LoVo (cell line): ENCODE measurements at places on chromosomes 5 and 9.

DNA sequence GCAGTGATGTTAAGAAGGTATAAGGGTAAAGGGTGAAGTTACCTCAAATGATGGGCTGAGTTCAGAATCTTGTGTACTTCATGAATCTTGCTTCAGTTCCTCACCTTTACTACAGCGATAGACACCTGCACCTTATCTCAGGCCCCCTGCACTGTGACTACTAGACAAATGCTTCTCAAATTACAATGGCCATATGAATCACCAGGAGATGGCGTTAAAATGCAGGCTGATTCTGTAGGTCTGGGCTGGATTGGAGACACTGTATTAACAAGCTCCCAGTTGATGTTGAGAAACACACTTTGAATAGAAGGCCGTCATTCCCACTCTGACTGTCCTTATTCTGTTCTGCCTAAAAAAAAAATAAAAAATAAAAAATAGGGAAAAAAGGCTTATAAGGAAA is 29.8 kb downstream of the TARS1 start:
- no peak for DNase-seq

GRCh38 chr5:45642370-45642769 is 53.8 kb downstream of the HCN1 start:
- no peak for DNase-seq

- no peak for DNase-seq
Measured at GRCh38 chr5:135689506-135689905, 110.7 kb upstream of the CXCL14 start.

DNA sequence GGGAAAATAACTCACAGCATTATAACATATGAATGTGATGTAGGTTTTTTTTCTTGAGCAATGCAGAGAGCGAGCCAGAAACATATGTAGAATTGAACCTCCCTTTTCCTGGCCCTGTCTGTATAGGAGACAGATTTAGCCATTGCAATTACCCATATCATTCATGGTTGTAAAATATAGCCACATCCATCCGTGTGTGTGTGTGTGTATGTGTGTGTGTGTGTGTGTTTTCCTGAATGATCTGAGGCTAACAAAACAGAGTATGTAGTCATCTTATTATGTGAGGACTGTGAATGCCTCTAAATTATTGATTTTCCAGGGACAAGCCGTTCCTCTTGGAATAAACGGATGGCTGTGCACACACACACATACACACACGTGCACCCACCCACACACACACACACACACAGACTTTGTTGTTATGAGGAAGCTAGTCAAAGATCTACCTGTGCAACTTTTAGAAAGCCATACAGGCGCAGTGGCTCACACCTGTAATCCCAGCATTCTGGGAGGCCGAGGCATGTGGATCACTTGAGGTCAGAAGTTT is 11.7 kb upstream of the DENND1A start:
- DNase-seq: no peak
